ENCODE measurements at places on chromosomes 3 and 15.

DNA sequence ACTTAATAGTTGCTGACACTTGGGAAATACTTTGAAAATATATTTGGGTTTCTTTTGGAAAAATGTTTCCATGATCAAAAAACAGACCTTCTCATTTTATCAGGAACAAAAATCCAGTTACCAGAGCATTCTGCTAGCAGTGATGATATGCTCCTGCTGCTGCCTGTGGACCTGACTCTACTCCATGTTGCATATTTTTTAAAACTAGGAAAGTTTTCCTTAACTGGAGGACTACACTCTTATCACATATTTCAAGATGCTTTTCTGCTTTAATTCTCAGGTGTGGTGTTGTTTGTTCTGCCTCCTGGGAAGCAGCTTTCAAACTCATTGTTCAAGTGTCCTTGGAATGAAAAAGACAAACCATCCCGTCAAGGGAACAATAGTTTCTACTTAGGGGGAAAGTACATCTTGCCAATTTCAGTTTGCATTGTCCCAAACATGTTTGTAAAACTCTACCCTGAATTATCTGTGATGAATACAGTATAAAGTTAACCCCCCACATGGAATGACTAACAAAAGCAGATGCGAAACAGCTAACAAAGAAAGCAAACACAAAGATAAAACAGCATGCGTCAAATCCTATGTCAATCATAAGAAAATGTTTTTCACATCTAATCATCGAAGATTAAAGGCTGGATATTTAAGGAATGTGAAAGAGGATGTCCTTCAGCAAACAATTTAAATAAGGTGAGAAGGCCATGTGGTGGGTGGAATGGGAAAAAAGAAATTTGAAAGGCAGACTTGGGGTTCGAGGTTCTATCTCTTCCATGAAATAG is 40.1 kb upstream of the PSMD6 start:
- DNase-seq = no peak

GRCh38 chr3:47197287-47197686 is 33.4 kb upstream of the SETD2 start:
- DNase-seq = no peak

DNA sequence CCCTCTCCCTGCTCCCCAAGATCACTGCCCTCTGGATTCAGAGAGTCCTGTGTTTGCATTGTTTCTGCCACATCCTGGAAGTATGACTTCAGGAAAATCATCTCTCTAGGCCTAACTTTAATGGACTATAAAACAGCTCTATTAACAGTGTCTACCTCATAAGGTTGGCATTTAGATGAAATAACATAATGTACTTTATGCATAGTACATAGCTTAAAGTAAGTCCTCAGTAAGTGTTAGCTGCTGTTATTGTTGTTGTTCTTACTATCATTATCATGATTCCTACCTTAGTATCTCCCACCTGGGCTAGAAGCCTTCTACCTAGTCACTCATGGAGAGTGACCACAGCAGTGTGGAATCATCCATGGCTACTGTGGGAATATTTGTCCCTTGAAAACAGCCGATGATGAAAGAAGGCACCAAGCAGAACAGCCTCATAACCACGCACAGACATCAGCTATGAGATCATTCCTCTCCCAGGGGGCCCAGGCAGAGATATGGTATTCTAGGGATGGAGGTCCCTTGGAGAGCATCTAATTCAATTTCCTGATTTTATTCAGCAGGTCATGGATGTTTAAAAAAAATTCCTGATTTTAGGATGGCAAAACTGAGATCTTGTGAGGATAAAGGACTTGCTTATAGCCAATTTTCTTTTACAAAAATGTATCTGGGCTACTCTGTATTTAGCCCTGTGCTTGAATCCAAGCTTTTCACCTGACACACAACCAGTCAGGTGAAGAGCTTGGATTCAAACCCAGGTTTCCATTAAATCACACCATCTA is 1.9 kb downstream of the FSD2 start:
- no peak for DNase-seq

- DNase-seq = no peak
These were observed 126.9 kb upstream of the STRIT1 start for GRCh38 chr3:155420406-155420805.

DNA sequence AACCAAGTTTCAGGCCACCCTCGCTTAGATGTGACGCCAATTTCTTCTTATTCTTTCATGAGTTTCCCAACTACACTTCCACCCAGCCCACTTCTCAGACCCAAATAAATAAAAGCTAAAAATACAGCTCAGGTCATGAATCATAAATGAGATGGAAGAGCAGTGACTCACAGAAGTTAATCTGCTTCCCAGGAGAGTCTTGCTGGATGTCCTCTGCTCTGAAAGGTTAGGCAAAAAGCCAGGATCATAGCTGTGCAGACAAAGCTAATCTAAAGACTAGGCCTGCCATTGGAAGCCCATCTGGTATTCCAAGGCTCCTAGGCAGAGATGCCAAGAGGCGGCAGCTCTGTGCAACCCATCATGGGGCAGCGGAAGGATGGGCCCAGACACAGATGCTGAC is 24.1 kb downstream of the SHC4 start:
- DNase-seq = no peak

DNA sequence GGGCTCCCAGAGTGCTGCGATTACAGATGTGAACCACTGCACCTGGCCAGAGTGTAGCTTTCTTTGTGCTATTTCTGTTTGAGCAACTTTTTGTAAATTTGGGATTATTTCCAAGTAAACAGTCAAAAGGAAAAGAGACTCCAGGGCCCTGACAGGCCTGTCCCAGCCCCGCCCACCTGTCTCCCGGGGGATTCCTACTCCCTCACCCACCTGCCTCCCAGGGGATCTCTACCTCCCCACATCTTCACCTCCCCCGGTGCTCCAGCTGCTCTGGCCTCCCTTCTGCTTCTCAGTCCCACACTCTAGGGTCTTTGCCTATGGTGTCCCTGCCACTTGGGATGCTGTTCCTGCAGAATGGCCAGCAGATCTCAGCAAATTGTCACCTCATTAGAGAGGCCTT is 7.0 kb downstream of the RHCG start:
- DNase-seq = no peak

DNA sequence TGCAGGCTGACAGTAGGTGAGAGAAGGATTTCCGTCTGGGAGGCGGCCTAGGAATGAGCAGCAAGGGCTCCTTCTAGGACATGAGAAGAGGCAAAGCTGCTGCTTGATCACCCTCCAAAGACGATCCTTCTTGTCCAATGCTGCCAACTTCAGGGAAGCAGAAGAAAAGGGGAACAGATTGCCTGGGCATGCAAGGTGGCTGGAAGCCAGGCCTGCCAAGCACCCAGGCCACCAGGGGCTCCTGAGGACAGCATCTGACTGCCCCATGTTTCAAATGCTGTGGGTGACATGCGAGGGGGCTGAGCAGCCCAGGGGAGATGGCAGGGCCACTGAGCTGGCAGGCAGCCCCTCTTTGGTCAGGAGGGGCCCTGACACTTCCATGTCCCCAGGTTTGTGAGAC is 3.3 kb upstream of the GRIP2 start:
- no peak for DNase-seq

DNA sequence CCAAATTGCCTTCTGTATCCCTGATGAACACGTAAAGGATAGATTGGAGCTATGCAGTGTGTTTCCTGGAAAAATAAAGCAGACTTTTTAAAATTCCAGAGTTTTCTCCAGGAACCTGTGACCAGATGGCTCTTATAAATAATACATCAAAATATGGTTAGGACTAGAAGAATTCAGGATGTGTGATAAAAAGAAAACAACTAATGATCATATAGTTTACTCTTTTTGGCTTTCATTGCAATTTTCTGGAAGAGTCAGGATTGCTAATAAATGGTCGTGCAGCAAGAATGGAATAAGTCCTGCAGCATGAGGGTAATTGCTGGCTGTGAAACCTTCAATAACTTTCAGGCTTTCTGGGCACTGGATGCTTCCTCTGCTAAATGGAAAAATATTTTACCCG is 30.2 kb upstream of the DENND4A start:
- no peak for DNase-seq

DNA sequence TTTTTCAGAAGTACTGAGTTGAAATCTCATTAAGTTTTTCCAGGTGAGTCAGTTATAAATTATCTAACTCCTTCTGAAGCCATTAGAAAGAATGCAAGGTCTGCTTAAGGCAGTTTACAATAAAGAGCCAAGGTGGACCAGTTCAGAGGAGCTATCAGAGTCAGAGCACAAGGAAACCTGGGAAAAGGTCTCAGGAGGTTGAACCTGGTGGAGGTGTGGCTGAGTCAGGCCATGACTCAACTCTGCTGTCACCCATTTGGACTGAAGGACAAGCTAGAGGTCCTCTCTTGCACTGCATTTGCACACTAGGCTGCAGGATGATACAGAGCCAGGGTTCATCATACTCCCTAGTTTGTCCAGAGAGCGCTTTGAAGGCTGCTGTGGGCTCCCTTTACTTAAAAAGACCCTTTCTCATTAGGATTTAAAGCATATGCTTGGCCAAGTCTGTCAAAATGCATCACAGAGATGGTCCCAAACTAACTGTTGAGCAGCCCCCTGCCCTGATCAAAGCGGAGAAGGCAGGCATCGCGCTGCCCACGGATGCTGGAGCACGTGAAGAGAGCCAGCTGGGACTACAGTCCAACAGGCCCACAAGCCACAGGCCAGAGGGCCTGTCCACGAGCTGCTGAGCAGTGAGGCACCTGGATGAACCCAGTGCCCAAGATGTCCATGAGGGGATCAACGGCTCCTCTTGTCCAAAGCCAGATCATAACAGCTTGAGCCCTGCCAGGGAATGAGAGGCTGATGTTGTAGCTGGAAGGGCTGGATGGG is 26.0 kb upstream of the MRPS22 start:
- DNase-seq = peak; percentile 30

DNA sequence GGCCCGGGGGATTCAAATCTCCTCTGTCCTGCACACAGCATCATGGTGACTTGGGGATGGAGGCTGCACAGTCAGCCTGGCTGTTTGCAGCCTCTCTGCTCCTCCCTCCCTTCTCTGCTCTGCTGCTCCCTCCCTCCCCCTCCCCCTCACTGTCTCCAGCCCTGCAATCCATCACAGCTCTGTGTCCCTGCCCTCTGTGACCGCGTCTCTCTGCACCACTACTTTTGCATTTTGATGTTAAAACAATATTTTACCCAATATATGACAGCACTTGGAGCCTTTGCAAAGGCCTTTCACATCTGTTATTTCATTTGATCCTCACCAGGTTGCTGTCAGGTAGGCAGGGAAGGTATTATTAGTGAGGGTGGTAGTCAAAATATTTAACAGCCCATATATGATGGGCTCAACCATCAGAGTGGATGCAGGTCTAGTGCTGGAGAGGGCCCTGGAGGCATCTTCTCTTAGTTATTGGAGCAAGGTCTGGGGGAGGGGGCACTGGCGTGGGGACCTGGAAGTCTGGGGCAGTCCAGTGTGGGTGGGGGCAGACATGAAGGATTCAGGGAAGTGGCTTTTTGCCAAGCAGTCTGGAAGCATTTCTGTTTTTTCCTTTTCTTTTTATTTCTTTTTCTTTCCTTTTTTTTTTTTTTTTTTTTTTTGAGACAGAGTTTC is 16.3 kb upstream of the VPS8 start:
- peak; percentile 34 for DNase-seq

- peak; percentile 43 for DNase-seq
These were observed 608.2 kb upstream of the CCDC54 start for GRCh38 chr3:106768941-106769480.

DNA sequence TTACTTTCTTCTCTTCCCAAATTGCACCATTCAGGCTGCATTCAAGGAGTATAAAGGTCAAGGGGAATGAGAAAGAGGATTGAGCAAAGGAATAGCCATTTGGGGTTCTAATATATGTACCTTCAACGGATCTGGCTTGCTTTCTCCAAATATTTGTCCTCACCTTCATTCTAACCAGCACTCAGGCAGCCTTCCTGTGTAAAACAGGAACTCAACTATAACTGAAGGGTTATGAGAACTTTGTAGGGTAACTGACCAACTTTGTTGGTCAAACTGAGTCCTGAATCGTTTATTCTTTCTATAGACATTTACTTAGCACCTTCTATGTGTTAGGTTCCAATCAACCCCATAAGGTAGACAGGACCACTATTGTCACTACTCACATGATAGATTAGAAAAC is 5.1 kb upstream of the CPOX start:
- DNase-seq = no peak

DNA sequence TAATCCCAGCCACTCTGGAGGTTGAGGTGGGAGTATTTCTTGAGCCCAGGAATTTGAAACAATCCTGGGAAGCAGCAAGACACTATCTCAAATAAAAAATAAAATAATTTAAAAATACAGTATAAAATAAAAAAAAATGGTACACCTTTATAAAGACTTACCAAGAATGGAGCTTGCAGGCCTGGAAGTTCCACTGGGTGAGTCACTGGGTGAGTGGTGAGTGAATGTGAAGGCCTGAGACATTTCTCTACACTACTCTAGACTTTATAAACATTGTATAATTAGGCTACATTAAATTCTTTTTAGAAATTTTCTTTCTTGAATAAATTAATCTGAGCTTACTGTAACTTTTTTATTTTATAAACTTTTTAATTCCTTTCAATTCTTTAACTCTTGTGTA is 609.1 kb upstream of the BCHE start:
- no peak for DNase-seq

GRCh38 chr3:90055666-90056065 is 948.2 kb downstream of the EPHA3 start:
- no peak for DNase-seq

DNA sequence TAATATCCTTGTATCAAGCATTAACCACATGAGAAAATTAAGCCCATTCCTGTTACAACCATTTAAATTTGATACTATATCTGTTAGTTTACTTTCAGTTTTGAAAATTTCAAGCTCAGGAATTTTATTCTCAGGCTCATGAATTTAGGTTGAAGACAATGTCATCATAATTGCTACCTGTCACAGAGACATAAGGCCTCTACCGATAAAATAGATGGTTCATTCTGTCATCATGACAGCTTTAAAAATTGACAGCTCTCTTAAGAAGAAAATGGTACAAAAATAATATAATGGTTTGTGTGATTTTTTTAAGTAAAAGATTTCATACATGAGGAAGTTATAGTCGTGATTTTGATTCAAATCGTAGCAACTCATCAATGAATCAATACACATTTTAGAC is 1003.2 kb downstream of the ROBO1 start:
- DNase-seq = no peak

DNA sequence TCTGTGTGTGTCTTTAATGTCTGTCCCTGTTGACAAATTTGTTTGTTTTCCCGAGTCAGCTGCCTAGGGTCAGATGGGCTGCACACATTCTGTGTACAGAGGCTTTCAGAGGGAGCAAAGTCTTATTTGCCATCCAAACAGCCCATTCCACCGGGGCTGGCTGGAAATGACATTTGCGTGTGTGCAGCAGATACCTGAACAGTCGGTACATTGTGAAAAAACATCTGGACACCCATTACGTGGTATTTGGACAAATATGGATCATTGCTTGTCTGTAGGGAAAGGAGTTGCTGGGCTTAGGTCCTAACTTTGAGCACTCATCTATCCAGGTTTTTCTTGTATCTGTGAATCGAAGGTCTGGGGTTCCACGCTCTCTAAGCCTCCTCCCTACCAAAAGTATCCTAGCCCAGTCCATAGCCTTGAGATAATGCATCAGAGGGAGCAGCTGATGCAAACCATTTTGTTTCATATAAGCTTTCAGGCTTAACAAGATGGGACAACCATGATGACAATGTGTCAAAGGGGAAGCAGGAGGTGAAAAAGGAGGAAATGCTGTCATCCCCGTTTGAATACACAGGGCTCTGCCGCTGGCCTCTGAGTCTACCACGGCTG is 22.2 kb upstream of the CMTM8 start:
- DNase-seq = no peak

- no peak for DNase-seq
These were observed 81.2 kb upstream of the GOLGA8J start for GRCh38 chr15:30001602-30002001.

- no peak for DNase-seq
These were observed 73.0 kb downstream of the FILIP1L start for GRCh38 chr3:100041328-100041749.

GRCh38 chr15:48566668-48567067 is 78.8 kb downstream of the FBN1 start:
- DNase-seq = no peak

All from retina (tissue), 1 donor.